ENCODE measurements at places on chromosomes 13 and 19. TPM values are rescaled to one million over a fixed set of nuclear protein-coding genes. Genes with fewer than 3 reads are reported as not detected.
A peak's percentile ranks its signal among the peaks of the same experiment; 100 is the strongest.

DNA sequence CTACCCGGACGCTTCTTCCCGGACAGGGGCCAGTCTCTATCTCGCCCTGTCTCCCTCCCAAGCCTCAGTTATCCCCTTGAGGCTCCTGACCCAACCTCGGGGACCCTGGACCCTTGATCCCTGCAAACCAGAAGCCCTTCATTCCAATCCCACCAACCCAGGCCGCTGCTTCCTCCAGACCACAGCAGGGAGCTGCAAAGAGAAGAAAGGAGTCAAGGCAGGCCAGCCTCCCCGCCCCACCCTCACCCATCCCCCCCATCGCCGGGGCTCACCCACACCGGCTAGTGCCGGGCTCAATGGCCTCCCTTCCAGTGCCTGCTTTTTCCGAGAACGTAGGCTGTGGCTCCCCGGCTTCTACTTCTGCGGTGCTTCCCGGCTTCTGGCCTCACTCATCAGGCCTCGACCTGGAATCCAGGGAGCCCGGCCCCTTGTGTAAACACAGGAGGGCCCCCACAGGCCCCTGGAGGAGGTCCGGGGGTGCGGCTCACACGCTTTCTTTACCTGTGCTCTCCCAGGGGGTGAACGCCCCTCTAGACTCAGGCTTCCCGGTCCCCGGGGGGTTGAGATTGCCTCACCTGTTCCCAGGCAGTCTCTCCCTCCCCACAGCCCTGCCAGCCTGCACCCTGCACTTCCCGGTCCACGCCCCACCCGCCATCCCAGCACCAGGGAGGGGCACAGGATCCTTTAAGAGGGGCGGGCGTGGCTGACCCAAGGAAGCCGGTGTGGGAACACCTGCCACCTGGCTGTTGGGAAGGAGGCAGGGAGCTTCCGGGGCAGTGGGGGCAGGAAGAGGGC lies at the start of gene FAM83E:
FAM83E (minus strand) TSS at position 641 of the 795 bp plus-strand sequence. CDS start 1,704 bp downstream, outside the sequence.
- H3K4me3 ChIP-seq = peak within 1 kb of the TSS; percentile 14
- peaks cover 50% of the 10 kb centered on the region for H3K4me1 ChIP-seq
- H3K27ac ChIP-seq = peak within 1 kb of the TSS; percentile 96
- DNase-seq = no peak
- peaks cover 24% of the 10 kb centered on the region for H3K36me3 ChIP-seq
- no peaks in the 10 kb centered on the region for H3K27me3 ChIP-seq

DNA sequence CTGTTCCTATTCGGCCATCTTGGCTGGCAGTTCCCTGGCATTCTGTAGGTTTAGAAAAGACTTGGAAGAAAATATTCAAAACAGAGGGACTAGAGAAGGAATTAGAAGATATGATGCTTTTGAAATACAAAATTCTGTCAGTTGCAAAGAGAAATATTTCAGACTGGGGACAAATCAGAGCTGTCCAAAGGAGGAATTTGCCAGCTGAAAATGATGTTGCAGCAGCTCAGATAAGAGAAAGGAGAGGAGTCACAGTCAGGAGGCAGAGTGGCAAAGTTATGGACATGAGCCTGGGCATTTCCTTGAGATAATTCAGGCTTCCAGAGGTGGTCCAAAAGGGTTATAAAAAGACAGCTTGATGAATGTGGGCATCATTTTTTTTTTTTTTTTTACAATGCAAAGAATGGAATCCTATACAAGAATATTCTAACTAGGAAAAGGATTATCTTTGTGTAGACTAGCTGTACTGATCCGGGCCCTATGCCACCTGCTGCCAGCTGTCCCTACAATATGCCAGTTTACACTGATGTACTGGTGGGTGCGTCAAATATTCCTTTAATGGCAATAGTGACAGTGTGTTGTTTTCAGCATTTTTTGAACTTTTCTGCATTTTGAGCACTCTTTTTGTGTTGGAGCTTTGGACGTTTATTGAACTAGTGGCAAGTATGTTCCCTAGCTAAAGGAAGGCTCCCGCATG lies 31.8 kb upstream of the CBY2 start:
- H3K4me1 ChIP-seq = no peaks in the 10 kb centered on the region
- DNase-seq = no peak
- no peak overlapping the region for H3K27ac ChIP-seq
- H3K4me3 ChIP-seq = no peak overlapping the region
- no peaks in the 10 kb centered on the region for H3K27me3 ChIP-seq

DNA sequence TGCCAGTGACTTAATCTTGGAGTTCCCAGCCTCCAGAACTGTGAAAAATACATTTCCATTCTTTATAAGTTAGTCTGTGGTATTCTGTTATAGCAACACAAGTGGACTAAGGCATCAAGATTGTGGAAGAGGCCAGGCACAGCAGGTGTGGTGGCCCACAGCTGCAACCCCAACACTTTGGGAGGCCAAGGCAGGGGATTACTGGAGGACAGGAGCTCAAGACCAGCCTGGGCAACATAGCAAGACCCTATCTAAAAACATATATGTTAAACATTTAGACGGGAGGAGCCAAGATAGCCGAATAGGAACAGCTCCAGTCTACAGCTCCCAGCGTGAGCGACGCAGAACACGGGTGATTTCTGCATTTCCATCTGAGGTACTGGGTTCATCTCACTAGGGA lies 310.4 kb downstream of the FOXO1 start:
- DNase-seq = no peak
- H3K27me3 ChIP-seq = peaks cover 53% of the 10 kb centered on the region
- H3K36me3 ChIP-seq = no peaks in the 10 kb centered on the region
- H3K4me1 ChIP-seq = peaks cover 3% of the 10 kb centered on the region
- no peak overlapping the region for H3K4me3 ChIP-seq

GRCh38 chr13:65943708-65944107 lies 1286.4 kb downstream of the PCDH9 start:
- H3K36me3 ChIP-seq = no peaks in the 10 kb centered on the region
- H3K27me3 ChIP-seq = no peaks in the 10 kb centered on the region
- H3K4me3 ChIP-seq = no peak overlapping the region
- H3K4me1 ChIP-seq = no peaks in the 10 kb centered on the region
- DNase-seq = no peak

- peak overlapping the region; percentile 86 for H3K27ac ChIP-seq
- DNase-seq = no peak
- H3K4me1 ChIP-seq = peaks cover 31% of the 10 kb centered on the region
- H3K27me3 ChIP-seq = no peaks in the 10 kb centered on the region
- peak overlapping the region; percentile 33 for H3K4me3 ChIP-seq
Observed at GRCh38 chr19:38736413-38737280, 7.6 kb downstream of the CAPN12 start.

- H3K36me3 ChIP-seq = peaks cover 19% of the 10 kb centered on the region
- no peak overlapping the region for H3K4me3 ChIP-seq
- no peaks in the 10 kb centered on the region for H3K27me3 ChIP-seq
- peaks cover 13% of the 10 kb centered on the region for H3K4me1 ChIP-seq
- DNase-seq = no peak
Observed at GRCh38 chr19:8459520-8460270, 14.9 kb downstream of the HNRNPM start.

DNA sequence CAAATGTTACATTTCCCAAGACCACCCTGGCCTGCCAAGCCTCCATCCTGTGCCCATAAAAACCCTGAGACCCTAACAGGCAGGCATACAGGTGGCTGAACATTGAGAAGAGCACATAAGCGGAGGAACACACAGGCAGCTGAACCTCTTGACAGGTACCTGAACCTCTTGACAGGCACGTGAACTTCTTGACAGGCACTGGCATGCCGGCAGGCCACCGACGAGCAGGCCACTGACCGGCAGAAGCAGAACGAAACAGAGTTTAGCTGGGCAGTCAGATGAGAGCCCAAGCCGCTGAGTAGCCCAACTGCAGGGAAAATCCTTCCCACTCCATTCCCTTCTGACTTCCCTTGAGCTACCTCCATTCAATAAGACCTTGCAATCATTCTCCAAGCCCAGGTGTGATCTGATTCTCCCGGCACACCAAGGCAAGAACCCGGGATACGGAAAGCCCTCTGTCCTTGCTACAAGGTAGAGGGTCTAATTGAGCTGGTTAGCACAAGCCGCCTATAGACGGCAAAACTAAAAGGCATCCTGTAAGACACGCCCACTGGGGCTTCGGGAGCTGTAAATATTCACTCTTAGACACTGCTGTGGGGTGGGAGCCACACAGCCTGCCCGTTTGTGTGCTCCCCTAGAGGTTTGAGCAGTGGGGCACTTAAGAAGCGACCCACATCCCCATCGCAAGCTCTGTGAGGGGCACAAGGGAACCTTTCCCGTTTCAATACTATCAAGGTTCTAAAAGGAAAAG lies 2613.9 kb upstream of the PCDH20 start:
- DNase-seq = no peak
- H3K27me3 ChIP-seq = no peaks in the 10 kb centered on the region

GRCh38 chr13:50322006-50322405 lies 306.8 kb downstream of the KCNRG start:
- no peak for DNase-seq
- H3K36me3 ChIP-seq = no peaks in the 10 kb centered on the region
- no peaks in the 10 kb centered on the region for H3K4me1 ChIP-seq
- no peaks in the 10 kb centered on the region for H3K27me3 ChIP-seq
- H3K27ac ChIP-seq = no peak overlapping the region

- no peak overlapping the region for H3K4me3 ChIP-seq
- DNase-seq = no peak
- H3K4me1 ChIP-seq = no peaks in the 10 kb centered on the region
- no peaks in the 10 kb centered on the region for H3K27me3 ChIP-seq
Observed at GRCh38 chr13:113527272-113527958, 36.9 kb upstream of the DCUN1D2 start.

DNA sequence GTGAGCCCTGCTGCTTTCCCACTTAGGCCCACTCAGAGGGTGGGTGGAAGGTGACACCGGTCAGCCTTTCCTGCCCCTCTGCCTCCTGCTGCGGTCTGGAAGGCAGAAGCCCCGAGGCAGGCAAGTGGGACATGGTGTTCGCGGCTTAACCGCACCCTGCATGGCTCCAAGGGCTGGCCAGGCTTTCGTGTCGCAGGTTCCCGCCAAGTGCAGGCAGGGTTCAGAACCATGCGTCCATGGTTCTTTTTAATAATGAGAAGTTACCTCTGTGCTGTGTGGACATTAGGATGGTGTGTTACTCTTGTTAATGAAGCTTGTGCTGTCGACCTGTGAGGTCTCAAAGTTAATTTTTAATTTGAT lies 986 bp downstream of the DGKH start:
- peaks cover 9% of the 10 kb centered on the region for H3K4me1 ChIP-seq
- peak overlapping the region; percentile 81 for H3K4me3 ChIP-seq
- no peaks in the 10 kb centered on the region for H3K27me3 ChIP-seq
- peak overlapping the region; percentile 71 for H3K27ac ChIP-seq
- DNase-seq = no peak

- H3K27me3 ChIP-seq = no peaks in the 10 kb centered on the region
- H3K27ac ChIP-seq = no peak overlapping the region
- H3K36me3 ChIP-seq = peaks cover 69% of the 10 kb centered on the region
- DNase-seq = no peak
Observed at GRCh38 chr19:2140138-2140569, 11.2 kb downstream of the AP3D1 start.

GRCh38 chr19:18995804-18996241 lies 37.5 kb downstream of the SUGP2 start:
- no peaks in the 10 kb centered on the region for H3K27me3 ChIP-seq
- no peak for DNase-seq
- H3K27ac ChIP-seq = no peak overlapping the region
- H3K4me3 ChIP-seq = no peak overlapping the region
- H3K36me3 ChIP-seq = no peaks in the 10 kb centered on the region

- H3K36me3 ChIP-seq = no peaks in the 10 kb centered on the region
- no peak overlapping the region for H3K27ac ChIP-seq
- H3K27me3 ChIP-seq = no peaks in the 10 kb centered on the region
- H3K4me1 ChIP-seq = no peaks in the 10 kb centered on the region
- no peak for DNase-seq
Observed at GRCh38 chr13:102569488-102569887, 27.3 kb upstream of the TPP2 start.

GRCh38 chr13:107271227-107271626 lies 703.3 kb upstream of the ARGLU1 start:
- no peak overlapping the region for H3K4me3 ChIP-seq
- no peaks in the 10 kb centered on the region for H3K36me3 ChIP-seq
- no peaks in the 10 kb centered on the region for H3K27me3 ChIP-seq
- no peaks in the 10 kb centered on the region for H3K4me1 ChIP-seq
- H3K27ac ChIP-seq = no peak overlapping the region

DNA sequence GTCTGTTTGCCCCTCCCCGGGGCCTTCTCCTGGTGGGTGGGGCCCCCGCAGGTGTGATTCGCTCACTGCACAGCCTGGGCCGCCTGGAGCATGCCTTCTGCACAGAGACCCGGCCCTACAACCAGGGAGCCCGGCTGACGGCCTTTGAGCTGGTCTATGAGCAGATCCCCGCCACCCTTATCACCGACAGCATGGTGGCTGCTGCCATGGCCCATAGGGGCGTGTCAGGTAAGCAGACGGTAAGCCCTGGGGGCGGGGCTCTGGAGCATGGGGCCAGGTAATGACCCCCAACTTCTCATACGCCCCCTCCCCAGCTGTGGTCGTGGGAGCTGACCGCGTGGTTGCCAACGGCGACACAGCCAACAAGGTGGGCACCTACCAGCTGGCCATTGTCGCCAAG lies 4.2 kb downstream of the MRI1 start:
- no peak overlapping the region for H3K27ac ChIP-seq
- H3K27me3 ChIP-seq = no peaks in the 10 kb centered on the region
- peaks cover 6% of the 10 kb centered on the region for H3K4me1 ChIP-seq
- DNase-seq = no peak

- H3K4me3 ChIP-seq = no peak overlapping the region
- H3K27ac ChIP-seq = no peak overlapping the region
- H3K36me3 ChIP-seq = no peaks in the 10 kb centered on the region
- no peak for DNase-seq
- H3K4me1 ChIP-seq = no peaks in the 10 kb centered on the region
Observed at GRCh38 chr19:27974082-27974513, 1238.9 kb downstream of the UQCRFS1 start.

The PRODH2 gene
- not detected for total RNA-seq

The NMRK2 gene
- not detected for total RNA-seq

The LRRC8E gene
- total RNA-seq = 11.0 TPM

The PTGIR gene
- 0.57 TPM for total RNA-seq

The CEACAM7 gene
- total RNA-seq = 51.5 TPM

The RYR1 gene
- total RNA-seq = 11.2 TPM

The MAMSTR gene
- 2.0 TPM for total RNA-seq
